Spinal cord (tissue), 10 donors: ENCODE measurements at places on chromosomes 4 and X. TPM values are rescaled to one million over a fixed set of nuclear protein-coding genes. Genes with fewer than 3 reads are reported as not detected.

Gene PCDH7
- 67.6 TPM for total RNA-seq

Gene CXorf51B
- not detected for total RNA-seq

Gene SYTL5
- total RNA-seq = 12.8 TPM

- DNase-seq = no peak
Observed at GRCh38 chrX:79719568-79720231, 294.9 kb upstream of the TBX22 start.

GRCh38 chr4:53189011-53189410, 176.8 kb downstream of the SCFD2 start:
- DNase-seq = no peak

GRCh38 chrX:123408821-123409737, 225.0 kb downstream of the GRIA3 start:
- DNase-seq = no peak
